ENCODE measurements at places on chromosomes 7 and 10.
A peak's percentile ranks its signal among the peaks of the same experiment; 100 is the strongest.

DNA sequence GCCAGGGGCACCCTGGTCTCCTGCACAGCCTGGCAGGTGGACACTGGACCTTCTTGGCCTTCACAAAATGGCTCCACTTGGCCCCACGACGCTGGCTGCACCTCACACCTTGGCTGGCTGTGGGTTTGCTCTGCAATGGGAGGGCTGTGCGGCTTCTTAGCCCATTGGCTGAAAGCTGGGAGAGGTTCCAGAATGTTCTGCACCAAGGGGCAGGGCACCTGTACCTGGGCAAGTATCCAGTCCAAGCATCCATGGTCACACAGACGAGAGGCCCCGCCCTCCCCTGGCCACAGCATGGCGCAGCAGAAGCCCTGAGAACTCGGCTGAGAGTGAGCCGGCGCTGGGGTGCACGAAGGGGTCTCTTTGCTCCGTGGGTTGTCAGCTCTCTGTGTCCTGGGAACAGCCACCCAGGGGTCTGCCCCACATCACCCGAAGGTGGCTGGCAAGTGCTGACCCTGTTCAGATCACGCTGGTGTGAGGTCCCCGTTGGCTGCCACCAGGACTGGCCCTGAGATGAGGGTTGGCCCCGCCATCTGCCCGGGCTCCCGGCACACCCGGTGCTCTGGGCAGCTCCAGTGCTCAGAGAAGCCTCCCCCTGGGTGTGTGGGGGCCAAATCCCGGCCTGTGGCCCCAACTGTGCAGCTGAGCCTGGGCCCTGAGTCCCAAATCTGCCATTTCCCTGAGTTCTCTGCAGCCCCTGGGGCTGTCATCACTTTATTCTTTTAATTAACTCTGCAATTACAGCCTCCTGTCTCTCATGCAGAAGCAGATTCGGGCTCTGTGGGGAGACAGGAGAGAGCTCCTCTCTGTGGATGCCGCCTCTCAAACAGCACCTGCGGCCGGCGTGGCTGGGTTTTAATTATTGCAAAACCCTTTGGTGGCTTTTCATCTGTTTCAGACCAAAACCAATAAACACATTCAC lies 19.4 kb upstream of the ADGRA1 start:
- no peak for DNase-seq

GRCh38 chr10:11743461-11744338 lies 1.5 kb downstream of the ECHDC3 start:
- no peak for DNase-seq

GRCh38 chr10:94003488-94003887 lies 9.8 kb downstream of the PLCE1 start:
- no peak for DNase-seq

DNA sequence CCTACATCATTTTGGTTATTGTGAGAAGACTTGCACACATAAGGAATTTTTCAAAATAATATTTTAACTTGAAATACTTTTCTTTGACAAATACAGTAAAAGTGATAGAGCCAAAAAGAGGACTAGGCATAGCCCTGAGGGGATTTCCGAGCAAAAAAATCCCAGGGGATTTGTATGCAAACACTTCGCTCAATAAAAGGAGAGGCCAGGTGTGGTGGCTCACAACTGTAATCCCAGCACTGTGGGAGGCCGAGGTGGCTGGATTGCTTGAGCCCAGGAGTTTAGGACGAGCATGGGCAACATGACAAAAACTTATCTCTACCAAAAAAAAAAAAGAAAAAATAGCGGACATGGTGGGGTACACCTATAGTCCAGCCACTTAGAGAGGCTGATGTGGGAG lies 193.0 kb downstream of the PCDH15 start:
- no peak for DNase-seq

DNA sequence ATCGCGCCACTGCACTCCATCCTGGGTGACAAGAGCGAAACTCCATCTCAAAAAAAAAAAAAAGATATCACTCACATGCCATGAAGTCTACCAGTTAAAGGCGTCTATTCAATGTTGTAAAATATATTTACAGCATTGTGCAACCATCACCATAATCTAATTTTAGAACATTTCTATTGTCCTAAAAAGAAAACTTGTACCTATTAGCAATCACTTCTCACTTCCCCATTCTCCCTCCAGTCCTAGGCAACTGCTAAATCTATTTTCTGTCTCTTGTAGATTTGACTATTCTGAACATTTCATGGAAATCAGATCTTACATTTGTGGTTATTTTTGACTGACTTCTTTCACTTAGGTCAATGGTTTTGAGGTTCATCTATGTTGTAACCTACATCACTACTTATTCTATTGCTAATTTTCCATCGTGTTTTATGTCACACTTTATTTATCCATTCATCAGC lies 25.2 kb upstream of the OTUD1 start:
- peak; percentile 68 for DNase-seq

DNA sequence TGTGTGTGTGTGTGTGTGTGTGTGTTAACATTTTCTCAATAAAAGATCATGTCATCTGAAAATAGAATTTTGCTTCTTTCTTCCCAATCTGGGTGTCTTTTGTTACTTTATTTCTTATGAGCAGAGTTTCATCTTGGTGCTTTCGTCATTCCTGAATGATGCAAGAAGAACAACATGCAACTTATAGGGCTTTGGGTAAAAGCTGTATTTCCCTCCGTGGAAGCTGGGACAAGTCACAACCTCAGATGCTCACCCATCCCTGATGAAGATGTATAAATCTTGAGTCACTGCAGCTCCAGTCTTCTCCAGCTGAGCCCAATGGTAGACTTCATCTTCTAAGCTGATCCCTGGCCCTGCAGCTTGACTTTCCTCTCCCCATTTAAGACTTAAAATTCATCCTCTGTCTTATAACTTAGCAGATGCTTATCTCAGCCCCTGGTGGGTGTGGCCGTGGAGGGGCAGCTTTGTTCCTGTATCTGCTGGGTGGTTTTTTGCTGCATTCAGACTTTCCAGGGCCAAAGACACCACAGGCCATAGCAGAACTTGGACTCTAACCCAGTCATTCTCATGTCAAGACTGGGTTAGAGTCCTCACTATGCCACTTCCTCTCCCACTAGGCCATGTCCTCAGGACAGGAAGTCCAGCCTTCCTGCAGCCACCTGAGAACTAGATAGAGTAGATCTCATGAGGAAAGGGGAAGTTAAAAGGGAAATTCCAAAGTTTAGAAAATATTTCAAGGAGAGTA lies 356.4 kb downstream of the TNS3 start:
- DNase-seq = no peak

DNA sequence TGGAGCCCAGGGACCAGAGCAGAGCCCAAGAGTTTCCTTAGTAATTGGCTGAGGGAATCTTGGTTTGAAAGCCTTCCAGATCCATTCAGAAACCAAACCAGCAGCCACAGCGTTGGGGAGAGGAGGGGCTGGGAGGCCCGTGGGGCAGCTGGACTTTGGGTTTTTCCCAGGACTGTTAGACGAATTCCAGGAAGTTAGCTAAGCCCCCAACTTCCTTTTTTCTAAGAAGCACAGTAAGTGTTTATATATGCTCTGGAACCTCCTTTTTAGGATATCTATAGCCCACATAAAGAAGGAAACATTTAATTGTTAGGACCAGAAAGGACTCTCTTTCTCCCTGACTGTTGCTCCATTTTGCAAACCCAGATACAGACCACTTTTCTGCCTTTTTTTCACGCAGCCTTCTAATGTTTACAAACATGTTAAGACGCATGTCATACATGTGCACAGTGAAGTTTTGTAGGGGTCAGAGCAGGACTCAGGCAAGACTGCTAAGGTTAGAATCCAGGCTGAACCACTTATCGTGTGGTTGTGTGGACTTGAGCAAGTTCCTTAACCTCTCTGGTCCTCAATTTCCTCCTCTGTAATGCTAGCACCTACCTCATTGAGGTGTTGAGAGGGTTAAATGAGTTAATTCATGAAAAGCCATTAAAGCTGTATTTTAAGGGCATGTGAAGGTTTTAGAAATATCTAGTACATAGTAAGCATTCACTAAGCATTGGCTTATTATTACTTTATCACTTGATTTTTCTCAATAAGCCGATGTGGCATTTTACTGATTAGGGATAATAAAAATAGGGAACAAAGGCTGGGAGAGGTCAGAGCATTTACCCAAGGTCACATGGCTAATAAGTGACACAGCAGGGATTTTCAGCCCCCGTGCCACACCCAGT lies 42.4 kb downstream of the TBATA start:
- no peak for DNase-seq

Measured in SIG-M5 (cell line).